ENCODE measurements at places on chromosomes 5 and 9.

DNA sequence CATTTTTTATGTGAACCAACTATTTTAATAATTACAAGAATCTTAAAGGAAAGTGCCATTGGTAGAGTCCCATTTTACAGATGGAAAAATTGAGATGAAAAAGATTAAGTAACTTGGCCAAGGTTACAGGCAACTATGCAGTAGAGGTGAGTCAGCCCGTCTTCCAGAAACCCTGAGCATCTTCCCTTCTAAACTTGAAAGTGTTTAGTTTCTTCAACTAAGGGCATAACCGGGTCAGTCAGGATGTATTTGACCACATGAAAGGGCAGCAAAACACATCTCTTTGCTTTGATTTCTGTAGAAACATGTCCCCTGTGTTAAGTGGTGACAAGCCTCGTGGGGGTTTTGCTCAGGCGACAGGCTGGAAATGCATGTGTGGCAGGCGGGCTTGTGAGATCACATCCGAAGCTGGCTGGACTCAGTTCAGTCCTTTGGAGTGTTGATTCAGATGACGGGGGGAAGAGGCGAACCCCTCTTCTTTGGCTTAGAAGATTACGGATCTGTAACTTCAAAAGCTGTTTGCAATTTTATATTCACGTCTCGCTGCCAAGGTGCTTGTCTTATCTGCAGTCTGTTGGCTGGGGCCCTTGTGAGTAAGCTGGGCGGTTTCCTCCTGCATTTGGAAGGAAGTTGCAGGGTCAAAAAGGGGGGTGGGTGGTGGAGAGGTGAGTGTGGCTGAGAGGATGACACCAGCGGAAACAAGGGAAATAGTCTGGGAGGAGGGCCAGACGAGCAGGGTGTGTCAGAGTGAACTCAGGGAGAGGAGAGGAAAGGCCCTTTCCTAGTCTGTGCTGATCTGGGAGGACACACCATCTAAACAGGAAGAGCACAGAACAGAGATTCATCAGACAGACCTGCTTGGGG, 78.9 kb upstream of the RPS23 start:
- peak; percentile 91 for DNase-seq

- DNase-seq: no peak
Observed at GRCh38 chr5:17257705-17258273, 40.4 kb downstream of the BASP1 start.

DNA sequence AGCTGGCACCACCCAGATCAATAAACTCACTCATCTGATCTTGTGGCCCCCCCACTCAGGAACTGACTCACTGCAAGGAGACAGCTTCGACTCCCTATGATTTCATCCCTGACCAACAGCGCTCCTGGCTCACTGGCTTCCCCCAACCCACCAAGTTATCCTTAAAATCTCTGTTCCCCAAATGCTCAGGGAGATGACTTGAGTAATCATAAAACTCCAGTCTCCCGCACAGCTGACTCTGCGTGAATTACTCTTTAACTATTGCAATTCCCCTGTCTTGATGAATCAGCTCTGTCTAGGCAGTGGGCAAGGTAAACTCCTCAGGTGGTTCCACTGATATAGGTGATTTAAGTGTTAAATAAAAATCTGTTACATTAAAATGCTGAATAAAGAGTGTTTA, 1.9 kb upstream of the TRIM32 start:
- DNase-seq: no peak

DNA sequence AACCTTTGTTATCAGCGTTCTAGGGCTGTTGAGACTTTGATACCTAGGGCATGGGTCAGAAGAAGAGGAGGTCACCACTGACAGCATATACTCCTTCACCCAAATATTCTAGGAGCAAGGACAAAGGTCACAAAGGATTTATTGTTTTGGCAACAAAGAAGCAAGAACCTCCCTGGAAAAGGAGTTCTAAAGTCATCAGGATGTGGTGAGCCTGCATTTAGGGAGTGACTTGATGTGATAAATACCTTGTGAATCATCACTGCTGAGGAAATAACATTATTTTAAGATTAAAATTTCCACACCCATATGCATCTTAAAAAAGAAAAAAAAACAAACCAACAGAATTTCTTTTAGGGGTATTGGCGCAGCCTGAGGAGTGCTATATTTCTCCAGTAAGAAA, 13.9 kb downstream of the IFNA1 start:
- peak; percentile 66 for DNase-seq

DNA sequence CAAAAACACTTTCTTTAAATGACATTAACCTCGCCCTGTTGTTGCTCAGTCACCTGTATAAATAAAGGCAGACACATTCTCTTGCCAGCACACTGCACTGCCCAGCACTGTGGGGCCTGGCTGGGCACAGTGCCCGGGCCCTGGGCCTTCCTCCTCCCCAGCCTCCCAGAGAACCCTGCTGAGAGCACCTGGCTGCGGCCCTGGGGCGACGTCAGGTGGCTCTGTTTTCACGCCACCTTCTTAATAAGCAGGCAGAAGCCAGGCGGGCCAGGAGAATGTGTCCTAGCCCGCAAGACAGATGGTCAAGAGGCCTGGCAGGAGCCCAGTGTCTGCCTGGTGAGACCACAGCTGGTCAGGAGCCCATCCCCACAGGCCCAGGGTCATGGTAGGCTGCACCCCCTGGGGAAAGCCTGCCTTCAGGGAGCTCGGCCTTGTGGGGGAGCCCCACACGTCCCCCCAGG, 8.2 kb upstream of the AGPAT2 start:
- no peak for DNase-seq

Measured in AG10803 (cell line).